ENCODE measurements at places on chromosomes 4 and X. TPM values are rescaled to one million over a fixed set of nuclear protein-coding genes. Genes with fewer than 3 reads are reported as not detected.
A peak's percentile ranks its signal among the peaks of the same experiment; 100 is the strongest.

RNF175 gene
- total RNA-seq, result not detected

FAM133A gene
- total RNA-seq, result not detected

DNA sequence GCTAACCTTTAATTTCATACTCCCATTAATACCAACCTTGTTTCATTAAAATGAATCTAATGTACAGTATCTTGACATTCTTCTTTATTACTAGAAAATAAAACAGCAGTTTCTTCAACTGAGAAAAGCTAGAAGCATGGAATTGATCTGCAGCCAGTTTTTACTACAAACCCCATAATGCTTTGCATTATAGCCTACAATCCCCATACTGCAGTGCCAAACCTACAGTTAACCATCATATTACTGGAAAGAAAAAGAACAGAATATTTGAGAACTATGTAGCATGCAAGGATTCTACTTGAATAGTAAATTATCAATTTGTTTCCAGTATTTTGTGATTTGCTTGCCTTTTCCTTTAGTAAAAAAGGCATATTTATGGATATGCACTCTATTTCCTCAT lies 3.2 kb upstream of the IL1RAPL1 start:
- DNase-seq, result no peak

GRCh38 chrX:50081282-50081889 lies 119.4 kb downstream of the AKAP4 start:
- DNase-seq, result peak; percentile 1

GAGE12J gene
- total RNA-seq, result not detected

OPRPN gene
- total RNA-seq, result not detected

EDA gene
- 0.65 TPM for total RNA-seq

GRCh38 chr4:41013746-41014145 lies 200.6 kb downstream of the APBB2 start:
- DNase-seq, result no peak

GRCh38 chrX:43899878-43900815 lies 17.9 kb upstream of the MAOB start:
- no peak for DNase-seq

DNA sequence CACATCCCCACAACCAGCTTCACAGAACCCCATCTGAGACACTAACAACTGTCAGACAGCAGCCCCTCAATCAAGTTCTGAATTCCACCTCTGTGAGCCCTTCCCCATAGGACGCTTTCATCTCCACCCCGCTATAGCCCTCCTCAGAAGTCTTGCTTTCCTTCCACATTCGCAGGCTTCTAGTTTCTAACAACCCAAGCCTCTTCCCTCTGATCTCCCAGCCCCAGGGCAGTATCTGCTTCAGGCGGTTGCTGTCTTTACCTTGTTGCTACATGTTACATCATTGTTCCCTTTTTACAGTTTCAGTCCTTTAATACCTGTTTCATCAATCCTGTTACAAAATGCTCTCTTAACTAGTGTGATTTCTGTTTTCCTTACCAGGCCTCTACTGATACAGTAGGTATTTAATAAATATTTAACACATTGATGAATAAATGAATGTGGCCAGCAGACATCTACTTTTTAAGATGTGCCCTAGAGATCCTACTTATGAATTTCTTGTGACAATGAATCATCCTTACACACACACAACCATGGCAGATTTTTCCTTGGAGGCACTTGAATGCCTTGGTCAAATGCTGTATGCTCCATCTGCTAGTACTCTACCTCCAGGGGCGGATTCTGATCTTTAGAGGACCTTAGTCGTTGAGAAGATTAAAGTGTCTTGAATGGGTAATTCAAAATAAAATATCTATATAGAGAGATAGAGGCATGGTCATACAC lies 164.7 kb upstream of the SLIT2 start:
- DNase-seq, result no peak

GRCh38 chr4:183599690-183600089 lies 59.3 kb downstream of the RWDD4 start:
- no peak for DNase-seq

- DNase-seq, result no peak
Observed at GRCh38 chr4:17682222-17682566, 67.8 kb downstream of the MED28 start.

DNA sequence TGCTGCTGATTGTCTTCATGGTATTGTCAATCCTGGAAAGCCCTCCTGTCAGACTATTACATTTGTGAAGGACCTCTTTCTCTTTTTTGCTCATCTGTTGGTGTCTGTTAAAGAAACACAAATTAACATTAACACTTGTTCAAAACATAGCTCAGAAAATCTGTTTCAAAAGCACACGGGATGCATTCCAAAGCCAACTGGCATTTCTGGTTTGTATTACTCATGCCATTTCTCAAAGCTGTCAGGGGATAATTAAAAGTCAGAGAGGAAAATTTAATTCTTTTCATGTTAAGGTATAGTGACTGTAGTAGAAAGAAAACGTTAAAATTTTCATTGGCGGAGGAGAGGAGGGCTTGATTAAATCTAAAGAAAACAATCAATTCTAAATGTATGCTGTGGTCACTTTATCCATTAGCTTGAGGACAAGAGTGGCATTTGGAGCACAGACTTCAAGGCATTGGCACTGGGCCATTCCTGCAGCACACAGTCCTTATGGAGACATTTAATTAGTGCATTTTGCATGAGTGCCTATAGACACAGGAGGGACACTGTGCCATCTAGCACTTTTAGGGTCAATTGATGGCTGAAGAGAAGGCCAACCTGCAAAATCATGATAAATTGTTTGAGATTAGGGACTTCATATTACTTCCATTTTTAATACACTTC lies 21.2 kb upstream of the GLRA2 start:
- no peak for DNase-seq

ENPEP gene
- not detected for total RNA-seq

SULT1B1 gene
- 24.6 TPM for total RNA-seq

KIAA1210 gene
- total RNA-seq, result not detected

WDR19 gene
- 13.8 TPM for total RNA-seq

- DNase-seq, result no peak
Observed at GRCh38 chr4:185730387-185730786, 81.6 kb downstream of the SORBS2 start.

DNA sequence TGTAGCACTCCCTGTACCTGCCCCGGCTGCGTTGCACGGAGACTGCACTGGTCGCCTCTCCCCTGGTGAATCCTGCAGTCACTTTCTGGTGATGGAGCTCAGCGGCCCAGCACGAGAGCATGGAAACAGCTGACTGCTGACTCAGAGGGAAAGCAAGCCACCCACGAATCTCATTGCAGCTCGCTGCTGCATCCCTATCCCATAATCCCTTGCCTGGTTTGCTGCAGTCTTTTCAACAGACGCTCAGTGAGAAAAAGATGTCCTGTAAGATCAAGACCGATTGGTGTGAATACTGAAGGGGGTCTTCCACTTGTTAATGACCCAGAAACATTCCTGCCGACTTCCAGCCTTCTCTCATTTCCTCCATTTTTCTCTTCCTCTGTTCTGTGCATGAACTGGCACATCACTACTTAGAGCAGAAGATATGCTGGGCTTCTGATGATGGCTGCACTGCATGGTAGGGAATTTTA lies 52.9 kb downstream of the TRIM2 start:
- no peak for DNase-seq

DNA sequence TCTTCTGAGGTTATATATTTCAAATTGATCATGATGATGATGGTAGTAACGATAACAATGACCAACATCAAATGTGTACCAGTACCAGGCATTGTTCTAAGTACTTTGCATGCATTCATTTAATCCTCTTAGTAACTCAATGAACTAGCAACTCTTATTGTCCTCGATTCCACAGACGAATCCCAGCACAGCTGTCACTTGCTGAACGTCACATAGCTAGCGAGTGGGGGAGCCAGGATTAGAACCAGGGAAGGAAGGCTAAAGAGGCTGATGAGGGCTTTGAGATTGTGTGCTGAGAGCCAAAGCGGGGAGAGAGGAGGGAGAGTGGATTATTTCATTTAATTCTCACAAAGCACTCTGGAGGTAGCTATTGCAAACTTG lies 103.6 kb downstream of the PHOX2B start:
- DNase-seq, result no peak

Data from natural killer cell (primary cell).